ENCODE measurements at places on chromosomes 1 and 21. TPM values are rescaled to one million over a fixed set of nuclear protein-coding genes. Genes with fewer than 3 reads are reported as not detected.

DNA sequence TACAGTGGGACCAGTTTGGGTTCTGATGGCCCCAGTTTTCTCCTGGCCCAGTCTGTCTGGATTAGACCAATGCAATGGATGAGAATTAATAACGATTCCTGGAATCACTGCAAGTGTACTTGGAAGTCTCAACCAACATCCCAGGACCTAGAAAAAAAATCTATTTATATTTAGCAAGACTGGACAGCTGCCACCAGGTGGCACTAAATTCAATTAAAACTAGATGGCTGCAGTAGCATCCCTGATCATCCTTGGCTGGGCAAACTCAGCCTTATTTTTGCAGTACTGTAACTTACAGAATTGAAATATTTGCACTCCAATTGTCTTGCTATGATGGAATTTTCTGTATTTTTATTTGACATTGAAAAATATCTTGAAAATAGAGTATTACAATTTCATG lies 165.7 kb downstream of the NCAM2 start:
- no peak overlapping the region for H3K27ac ChIP-seq
- no peaks in the 10 kb centered on the region for H3K4me1 ChIP-seq
- H3K27me3 ChIP-seq, result no peaks in the 10 kb centered on the region
- no peaks in the 10 kb centered on the region for H3K36me3 ChIP-seq
- H3K4me3 ChIP-seq, result no peak overlapping the region
- peak; percentile 3 for DNase-seq

DNA sequence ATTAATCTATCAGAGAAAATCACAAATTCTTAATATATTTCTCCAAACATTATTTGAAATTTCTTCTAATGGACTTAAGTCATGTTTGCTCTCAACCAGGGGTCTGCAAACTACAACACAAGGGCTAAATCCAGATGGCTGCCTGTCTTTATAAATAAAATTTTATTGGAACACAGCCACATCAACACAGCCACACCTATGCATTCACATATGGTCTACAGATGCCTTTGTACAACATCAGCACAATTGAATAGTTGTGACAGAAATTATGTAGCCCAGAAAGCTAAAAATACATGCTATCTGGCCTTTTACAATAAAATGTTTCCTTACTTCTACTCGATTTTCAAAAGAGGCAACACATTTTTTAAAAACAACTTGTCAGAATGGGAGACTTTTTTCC lies 103.9 kb downstream of the DPYD start:
- H3K27me3 ChIP-seq, result no peaks in the 10 kb centered on the region
- H3K4me3 ChIP-seq, result no peak overlapping the region
- no peak for DNase-seq
- no peaks in the 10 kb centered on the region for H3K36me3 ChIP-seq
- H3K27ac ChIP-seq, result no peak overlapping the region
- no peaks in the 10 kb centered on the region for H3K4me1 ChIP-seq

GRCh38 chr1:206672011-206672688 lies 12.6 kb upstream of the MAPKAPK2 start:
- no peak overlapping the region for H3K4me3 ChIP-seq
- peaks cover 10% of the 10 kb centered on the region for H3K4me1 ChIP-seq
- no peaks in the 10 kb centered on the region for H3K36me3 ChIP-seq
- no peak overlapping the region for H3K27ac ChIP-seq
- no peaks in the 10 kb centered on the region for H3K27me3 ChIP-seq

DNA sequence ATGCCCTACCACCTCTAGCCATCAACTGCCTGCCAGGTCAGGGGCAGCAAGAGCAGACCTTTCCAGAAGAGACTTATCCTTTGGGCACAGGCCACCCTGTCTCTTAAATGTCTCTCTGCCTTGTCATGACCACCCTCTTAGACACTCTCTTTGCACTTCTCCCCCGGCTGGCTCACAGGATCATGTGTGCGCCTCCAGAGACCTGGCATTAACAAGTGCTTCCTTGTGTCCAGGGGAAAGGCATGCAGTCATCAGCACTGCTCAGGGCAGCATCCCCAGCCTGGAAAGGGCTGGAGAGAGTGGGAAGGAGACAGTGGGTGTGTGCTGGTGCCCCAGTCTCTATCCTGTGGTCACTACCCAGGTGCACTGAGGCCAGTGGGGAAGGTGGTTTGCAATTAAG lies 85.2 kb upstream of the TLR5 start:
- H3K4me3 ChIP-seq, result no peak overlapping the region
- peaks cover 46% of the 10 kb centered on the region for H3K4me1 ChIP-seq
- DNase-seq, result no peak
- H3K27me3 ChIP-seq, result peaks cover 7% of the 10 kb centered on the region

- no peaks in the 10 kb centered on the region for H3K27me3 ChIP-seq
- H3K4me3 ChIP-seq, result no peak overlapping the region
- no peak overlapping the region for H3K27ac ChIP-seq
- no peak for DNase-seq
- no peaks in the 10 kb centered on the region for H3K36me3 ChIP-seq
These were observed 23.5 kb downstream of the SMYD3 start for GRCh38 chr1:246483569-246483933.

GRCh38 chr1:81364088-81364487 lies 436.6 kb upstream of the ADGRL2 start:
- DNase-seq, result no peak
- no peaks in the 10 kb centered on the region for H3K27me3 ChIP-seq
- H3K4me1 ChIP-seq, result no peaks in the 10 kb centered on the region
- H3K4me3 ChIP-seq, result no peak overlapping the region
- H3K27ac ChIP-seq, result no peak overlapping the region

Gene OR2T2
- total RNA-seq, result not detected

Gene LRRC53
- total RNA-seq, result not detected
